ENCODE measurements at places on chromosomes 2 and 18.

DNA sequence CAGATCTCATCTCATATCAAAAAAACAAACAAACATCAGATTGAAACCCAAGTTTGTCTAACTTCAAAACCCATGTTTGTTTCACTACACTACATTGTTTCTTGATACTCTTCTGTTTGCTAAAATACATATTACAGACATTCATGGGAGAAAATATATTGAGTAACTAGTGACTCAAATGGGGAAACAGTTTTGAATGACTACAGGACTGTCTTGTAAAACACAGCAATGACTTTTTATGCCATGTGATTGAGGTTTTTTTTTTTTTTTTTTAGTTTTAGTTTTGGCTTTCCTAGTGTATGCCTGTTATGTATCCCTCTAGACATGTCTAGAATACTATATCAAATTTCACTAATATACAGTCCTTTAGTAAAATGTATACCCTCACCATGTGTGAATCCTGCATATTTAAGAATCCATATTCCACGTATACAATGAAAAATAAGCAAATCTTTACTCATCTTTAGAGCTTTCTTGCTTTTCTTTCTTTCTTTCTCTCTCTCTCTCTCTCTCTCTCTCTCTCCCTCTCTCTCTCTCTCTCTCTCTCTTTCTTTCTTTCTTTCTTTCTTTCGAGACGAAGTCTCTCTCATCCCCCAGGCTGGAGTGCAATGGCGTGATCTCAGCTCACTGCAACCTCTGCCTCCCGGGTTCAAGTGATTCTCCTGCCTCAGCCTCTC, 46.6 kb upstream of the SERTAD2 start:
- DNase-seq: no peak

DNA sequence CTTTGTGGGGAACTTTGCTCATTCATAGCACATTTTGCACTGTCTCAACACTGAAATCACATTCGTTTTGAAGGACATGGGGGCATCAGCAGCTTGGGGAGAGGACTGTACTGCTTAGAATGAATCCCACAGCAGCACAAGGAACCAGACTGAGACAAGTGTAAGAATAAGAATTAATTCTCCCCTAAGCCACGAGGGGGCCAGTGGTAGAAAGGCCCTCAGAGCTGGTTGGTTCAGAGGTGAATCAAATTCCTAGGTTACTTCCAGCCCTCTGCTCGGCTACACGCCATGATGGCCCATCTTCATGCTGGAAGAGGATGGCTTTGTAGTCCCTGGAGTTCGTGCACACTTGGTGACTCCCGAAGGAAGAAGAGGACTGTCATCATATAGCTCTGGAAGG, 12.0 kb upstream of the MC5R start:
- DNase-seq: no peak

DNA sequence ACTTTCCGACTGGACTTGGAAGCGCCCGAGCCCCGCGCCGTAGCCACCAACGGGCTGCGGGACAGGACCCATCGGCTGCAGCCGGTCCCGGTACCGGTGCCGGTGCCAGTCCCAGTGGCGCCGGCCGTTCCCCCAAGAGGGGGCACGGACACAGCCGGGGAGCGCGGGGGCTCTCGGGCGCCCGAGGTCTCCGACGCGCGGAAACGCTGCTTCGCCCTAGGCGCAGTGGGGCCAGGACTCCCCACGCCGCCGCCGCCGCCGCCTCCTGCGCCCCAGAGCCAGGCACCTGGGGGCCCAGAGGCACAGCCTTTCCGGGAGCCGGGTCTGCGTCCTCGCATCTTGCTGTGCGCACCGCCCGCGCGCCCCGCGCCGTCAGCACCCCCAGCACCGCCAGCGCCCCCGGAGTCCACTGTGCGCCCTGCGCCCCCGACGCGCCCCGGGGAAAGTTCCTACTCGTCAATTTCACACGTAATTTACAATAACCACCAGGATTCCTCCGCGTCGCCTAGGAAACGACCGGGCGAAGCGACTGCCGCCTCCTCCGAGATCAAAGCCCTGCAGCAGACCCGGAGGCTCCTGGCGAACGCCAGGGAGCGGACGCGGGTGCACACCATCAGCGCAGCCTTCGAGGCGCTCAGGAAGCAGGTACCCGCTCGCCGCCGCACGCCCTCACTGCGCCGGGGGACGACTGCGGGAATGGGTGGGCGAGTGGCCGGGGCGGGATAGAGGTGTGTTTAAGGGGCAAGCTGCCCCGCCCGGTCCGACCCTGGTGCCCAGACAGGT, 713 bp downstream of the ATOH8 start:
- no peak for DNase-seq

DNA sequence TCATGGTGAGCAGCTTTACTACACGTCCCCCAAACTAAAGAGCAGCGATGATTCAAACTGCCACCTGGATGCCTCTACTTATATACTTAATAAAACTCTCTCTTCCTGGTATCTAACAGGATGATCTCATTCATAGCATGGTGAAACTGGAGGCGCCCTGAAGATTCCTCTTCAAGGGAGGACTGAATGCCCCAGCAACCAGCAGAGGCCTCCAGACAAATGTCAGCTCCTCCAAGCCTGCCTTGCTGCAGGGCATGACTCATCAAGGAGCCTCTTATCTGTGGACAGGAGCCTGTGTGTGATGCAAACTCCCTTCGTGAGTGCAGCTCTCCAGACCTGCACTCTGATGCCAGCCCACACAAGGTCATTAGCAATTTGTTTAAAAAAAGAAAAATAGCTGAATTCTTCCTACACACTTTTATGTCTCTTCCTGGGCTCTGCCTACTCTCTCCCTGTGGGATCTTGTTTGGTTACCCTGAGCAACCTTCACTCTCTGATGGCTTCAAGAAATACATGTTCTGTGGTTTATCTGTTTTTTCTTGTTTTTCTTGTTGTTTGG, 30.2 kb downstream of the LONRF2 start:
- DNase-seq: peak; percentile 66

GRCh38 chr18:11899063-11899462, 9.1 kb downstream of the MPPE1 start:
- DNase-seq: no peak

Measured in T-helper 22 cell (primary cell).